ENCODE measurements at places on chromosomes 3 and 15. TPM values are rescaled to one million over a fixed set of nuclear protein-coding genes. Genes with fewer than 3 reads are reported as not detected.

GRCh38 chr15:40322531-40323238, 807 bp upstream of the INAFM2 start:
- peak; percentile 69 for DNase-seq

GRCh38 chr3:27885641-27886040, 163.5 kb upstream of the EOMES start:
- no peak for DNase-seq

GRCh38 chr3:119184796-119185570, 11.6 kb downstream of the UPK1B start:
- DNase-seq: no peak

DNA sequence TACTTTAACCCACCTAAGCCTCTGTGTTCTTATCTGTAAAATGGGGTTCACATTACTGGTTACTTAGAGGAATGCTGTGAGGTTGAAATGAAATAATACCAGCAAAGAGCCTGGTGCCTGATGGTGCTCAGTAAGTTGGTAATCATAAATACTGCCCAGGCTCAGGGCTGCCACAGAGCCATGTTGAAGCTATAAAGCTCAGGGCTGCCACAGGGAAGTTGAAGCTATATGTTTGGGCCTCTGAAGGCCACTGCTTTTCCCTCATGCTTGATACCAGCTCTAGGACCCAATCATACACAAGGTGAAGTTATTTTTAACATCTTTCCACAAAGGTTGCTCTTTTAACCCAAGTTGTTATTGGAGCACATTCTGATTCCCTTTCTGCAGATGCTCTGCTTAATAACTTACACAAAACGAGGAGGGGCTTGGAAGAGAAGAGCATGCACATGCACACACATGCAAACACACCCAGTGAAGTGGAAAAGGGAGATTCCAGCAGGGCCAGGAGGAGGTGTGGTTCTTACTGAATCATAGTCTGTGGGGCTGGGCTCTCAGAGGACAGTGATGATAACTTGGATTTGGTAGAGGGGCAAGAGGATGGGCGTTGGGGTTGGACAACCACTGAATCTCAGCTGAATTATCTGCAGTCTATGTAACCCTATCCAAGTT, 17.4 kb downstream of the PARP14 start:
- no peak for DNase-seq

DNA sequence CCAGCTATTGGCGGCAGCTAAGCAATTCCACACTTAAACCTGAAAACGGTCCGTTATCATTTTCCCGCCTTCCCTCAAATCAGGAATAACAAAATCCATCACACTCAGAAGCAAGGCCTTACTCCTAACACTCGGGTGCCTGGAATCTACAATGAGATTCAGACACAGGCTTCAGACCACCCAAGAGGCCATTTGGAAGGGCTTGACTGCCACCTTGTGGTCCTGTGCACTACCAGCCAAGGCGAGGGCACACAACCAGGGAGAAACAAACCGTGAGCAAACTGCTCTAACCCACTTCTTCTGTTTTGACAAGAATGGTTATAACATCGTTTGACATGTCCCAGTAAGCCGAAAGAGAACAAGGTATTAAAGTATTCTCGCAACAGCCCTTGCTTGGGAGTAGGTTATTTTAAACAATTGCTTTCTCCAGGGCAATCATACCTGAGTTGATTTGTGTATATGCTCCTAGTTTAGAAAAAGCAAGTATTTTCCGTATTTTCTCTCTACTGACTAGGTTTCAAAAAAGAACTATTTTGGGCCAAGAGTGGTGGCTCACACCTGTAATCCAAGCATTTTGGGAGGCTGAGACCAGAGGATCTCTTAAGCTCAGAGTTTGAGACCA, 40.1 kb upstream of the TAFA4 start:
- DNase-seq: peak; percentile 59

DNA sequence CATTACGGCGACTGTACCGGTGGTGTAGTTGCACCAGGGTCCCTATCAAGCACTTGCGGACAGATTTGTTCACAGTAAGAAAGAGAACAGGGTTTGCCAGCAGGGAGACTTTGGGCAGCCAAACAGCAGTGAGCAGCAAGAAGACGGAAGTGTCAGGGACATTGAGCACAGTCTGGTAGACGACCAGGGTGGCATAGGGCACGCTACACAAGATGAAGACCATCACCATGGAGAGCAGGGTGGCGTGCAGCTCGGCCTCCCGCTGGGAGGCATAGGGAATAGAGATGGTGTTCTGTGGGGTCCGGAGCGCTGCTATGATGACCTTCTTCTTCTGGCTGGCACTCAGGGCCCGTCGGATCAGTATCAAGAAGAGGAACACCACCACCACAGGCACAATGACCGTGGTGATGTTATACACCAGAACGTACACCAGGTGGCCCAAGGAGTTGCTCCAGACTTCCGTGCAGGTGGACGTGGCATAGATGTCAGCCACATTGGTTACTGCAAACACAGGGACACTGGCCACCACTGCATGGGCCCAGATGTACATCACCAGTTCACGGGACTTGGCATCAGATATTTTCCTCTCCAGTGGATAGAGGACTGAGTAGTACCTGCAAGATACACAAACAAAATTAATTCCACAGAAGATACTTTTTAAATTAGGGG, 19.1 kb upstream of the FSIP1 start:
- DNase-seq: no peak

DNA sequence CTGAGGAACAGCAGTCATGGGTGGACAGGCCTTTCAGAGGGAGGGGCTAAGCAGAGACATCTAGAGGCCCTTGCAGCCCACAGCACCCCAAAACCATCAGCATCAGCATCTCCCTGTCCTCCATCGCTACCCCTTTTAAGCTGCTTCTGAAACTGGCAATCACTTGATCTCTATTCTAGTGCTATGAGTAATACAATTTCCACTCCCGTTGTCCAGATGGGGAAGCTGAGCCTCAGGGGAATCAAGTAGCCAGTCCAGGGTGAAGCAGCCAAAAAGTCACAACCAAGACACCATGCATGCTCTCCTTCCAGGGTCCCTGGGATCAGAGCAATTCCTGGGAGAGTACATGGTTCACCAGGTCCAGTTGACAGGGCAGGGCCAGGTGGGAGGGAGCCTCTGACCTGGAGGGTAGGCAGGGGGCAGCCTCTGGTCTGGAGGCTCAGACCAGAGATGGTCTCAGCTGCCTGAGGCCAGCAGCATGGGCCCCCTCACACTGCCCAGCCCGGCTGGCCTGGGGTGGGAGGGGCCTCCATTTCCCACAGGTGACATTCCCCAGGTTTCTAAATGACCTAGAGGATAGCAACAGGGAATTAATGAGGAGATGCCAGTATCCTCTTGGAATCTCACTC, 30.0 kb downstream of the KLHL25 start:
- no peak for DNase-seq

DNA sequence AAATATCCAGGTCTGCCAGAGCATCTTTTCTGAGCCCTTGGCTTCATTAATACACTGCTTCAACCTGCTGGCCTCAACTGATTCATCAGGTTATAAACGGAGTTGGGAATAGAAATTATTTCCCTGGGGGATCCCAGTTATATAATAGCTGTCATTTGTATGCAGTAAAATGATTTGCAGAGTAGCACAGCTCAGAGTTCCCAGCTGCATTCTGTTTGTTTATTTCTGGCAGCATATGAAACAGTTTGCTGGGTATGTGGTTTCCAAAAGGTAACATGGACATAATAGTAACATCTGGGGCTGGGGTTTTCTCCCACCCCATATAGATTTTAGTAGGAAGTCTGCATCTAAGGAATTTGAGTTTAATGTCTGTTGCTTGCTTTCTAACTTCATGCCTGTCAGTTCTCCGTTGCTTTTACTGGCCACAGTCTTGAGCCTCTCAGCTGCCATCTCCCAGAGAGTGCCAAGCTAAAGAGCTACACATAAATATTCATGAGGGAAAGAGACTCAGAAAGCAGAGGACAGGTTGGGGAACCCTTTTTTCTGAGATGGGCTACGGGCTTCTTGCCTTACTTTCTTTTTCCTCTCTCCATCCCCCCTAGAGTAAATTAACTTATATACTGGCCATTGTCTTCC, 124.6 kb downstream of the TMEM108 start:
- no peak for DNase-seq

DNA sequence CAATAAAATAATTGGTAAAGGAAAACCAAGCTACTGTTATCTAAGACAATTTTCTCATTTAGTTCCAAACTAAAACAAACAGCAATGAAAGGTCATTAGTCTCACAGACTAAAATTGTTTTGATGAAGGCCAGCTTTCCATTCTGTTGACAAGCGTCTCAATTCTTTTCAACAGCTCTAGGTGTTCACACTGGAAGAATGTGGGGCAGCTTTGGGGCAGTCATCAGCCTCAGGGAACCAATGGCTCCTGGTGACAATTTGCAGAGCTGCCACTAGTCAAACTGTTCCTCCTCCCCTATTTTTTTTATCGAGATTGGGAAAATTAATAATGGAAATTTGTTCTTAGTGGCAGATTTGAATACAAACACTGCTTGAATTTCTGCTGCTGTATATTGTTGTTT, 104.2 kb downstream of the MEIS2 start:
- DNase-seq: no peak

GRCh38 chr3:8278448-8278847, 223.2 kb upstream of the LMCD1 start:
- peak; percentile 50 for DNase-seq

- DNase-seq: no peak
These were observed 28.4 kb downstream of the USF3 start for GRCh38 chr3:113668015-113668414.

- no peak for DNase-seq
These were observed 353.8 kb downstream of the NAALADL2 start for GRCh38 chr3:175212896-175213295.

- DNase-seq: no peak
These were observed 97.4 kb downstream of the SLC9A9 start for GRCh38 chr3:143750841-143751240.

DNA sequence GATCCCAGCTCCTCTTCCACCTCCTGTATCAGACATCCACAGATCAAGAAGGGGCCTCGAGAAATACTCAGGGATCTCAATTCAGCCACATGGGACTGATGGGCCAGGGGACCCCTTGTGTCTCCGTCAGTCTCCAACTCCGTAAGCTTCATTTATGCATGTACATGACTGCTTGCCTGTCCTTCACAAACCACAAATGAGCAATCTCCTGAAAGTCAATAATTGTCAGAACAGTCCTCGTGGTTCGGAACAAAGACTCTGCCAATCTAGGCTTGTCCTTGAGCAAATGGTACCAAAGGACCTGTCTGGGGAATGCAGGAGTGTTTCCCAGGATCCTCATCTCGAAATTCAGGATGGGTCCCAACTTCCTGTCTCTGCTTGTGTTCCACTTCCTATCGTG, 20.8 kb downstream of the SLC12A8 start:
- no peak for DNase-seq

GRCh38 chr3:43581343-43581742, 40.5 kb downstream of the ANO10 start:
- no peak for DNase-seq

- DNase-seq: no peak
These were observed 122.7 kb downstream of the GOLIM4 start for GRCh38 chr3:167973046-167973445.

DNA sequence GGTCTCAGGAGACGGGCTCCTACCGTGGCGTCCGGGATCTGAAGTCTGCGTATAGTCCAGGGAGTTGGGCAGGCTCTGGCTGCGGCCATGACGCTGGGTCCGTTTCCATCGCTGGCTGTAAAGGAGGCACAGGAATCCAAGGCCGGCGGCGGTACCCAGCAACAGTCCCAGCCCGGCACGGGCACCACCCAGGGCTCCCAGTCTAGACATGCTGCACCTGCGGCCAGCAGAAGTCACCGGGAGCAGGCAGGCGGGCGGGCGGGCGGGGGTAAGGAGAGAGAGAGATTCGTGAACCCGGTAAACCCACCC, 526 bp downstream of the RMDN3 start:
- no peak for DNase-seq

DNA sequence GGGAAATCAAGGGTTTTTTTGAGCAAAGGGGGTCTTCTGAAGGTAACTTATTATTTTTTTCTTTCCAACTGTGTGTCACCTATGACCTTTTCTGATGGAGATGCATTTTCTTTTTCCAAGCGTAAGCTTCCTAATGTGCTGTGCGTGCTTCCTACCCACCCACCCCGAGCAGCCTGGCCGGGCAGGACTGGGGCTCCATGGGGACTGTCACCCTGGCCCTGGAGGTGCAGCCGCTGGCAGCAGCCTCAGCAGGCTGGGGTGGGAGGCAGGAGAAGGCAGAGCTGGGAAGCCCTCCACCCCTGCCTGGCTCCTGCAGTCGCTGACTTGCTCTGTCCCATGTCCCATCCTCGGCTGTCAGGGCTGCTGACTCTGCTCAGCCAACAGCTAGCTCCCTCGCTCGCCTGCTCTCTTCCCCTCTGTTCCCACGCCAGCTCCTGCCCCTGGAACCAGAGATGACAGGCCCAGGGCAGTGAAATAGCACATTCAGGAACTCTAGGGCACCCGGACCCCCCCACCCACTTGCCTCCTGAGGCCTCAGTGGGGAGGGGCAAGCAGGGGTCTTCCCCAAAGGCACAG, 21.4 kb downstream of the IDH2 start:
- DNase-seq: no peak

- DNase-seq: no peak
These were observed 212.0 kb upstream of the TLE3 start for GRCh38 chr15:70309716-70310115.

- DNase-seq: no peak
These were observed 919.0 kb upstream of the ALCAM start for GRCh38 chr3:104447681-104448080.

GRCh38 chr3:5505997-5506396, 318.5 kb downstream of the EDEM1 start:
- DNase-seq: no peak

GRCh38 chr3:72036899-72037298, 252.0 kb upstream of the PROK2 start:
- no peak for DNase-seq

- peak; percentile 81 for DNase-seq
These were observed 1.4 kb upstream of the NDUFAF3 start for GRCh38 chr3:49020330-49021212.

ZIC4 gene
- total RNA-seq: 0.09 TPM

CKMT1B gene
- not detected for total RNA-seq

HGD gene
- total RNA-seq: not detected

MYZAP gene
- total RNA-seq: 0.84 TPM

LRRIQ4 gene
- not detected for total RNA-seq

SCG5 gene
- 2.6 TPM for total RNA-seq

RYR3 gene
- total RNA-seq: 23.1 TPM

GPR62 gene
- not detected for total RNA-seq

HIGD1A gene
- 84.9 TPM for total RNA-seq

RETNLB gene
- total RNA-seq: not detected

C3orf33 gene
- total RNA-seq: 2.2 TPM

INSYN1 gene
- 12.7 TPM for total RNA-seq

GCNT3 gene
- not detected for total RNA-seq

Data from aorta (tissue), 5 donors.